ENCODE measurements at places on chromosomes 7 and 10. TPM values are rescaled to one million over a fixed set of nuclear protein-coding genes. Genes with fewer than 3 reads are reported as not detected.

GRCh38 chr7:77991656-77992055 lies 193.1 kb downstream of the PHTF2 start:
- no peak overlapping the region for H3K4me3 ChIP-seq
- no peak for DNase-seq
- peaks cover 5% of the 10 kb centered on the region for H3K36me3 ChIP-seq
- H3K27me3 ChIP-seq, result peaks cover 32% of the 10 kb centered on the region

GRCh38 chr7:158343936-158344455 lies 243.6 kb downstream of the PTPRN2 start:
- no peaks in the 10 kb centered on the region for H3K4me1 ChIP-seq
- no peak overlapping the region for H3K4me3 ChIP-seq
- no peaks in the 10 kb centered on the region for H3K36me3 ChIP-seq
- H3K27ac ChIP-seq, result no peak overlapping the region

GRCh38 chr7:77367976-77368375 lies 48.2 kb downstream of the GSAP start:
- no peak overlapping the region for H3K4me3 ChIP-seq
- H3K36me3 ChIP-seq, result peaks cover 16% of the 10 kb centered on the region
- H3K4me1 ChIP-seq, result peaks cover 9% of the 10 kb centered on the region
- no peak overlapping the region for H3K27ac ChIP-seq
- DNase-seq, result no peak

DNA sequence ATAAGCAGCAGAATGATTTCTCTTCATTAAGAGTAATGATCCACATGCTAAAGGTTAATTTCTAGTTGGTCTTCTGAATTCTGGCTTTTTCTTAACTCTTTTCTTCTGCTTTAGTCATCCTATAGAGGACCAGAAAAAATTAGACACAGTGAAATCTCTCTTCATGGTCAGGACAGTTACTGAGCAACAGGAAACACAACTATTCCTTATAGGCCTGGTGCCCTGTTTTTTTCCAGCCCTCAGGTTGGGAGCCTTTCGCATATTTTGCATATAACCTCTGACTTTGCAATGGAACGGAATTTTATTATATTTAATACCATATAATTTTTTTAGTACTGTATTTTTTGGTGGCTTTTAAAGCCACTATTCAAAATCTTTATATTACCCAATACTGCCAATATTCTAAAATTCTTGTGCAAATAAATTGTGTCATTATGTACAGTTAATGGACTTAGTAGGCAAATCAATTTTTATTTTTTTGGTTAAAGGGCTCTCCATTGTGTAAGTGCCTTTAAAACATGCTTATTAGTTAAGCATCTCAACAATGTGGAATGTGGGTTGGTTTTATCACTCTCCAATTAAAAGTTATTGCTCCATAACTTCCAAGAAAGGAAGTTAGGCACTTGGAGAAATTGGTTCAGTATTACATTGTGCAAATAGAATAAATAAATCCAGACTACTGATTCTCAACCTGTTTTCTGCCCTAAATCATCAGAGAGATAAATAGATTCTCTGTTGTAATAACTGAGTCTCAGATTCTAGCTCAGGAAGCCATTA lies 22.5 kb downstream of the ARL4A start:
- H3K27ac ChIP-seq, result no peak overlapping the region
- H3K4me1 ChIP-seq, result peaks cover 3% of the 10 kb centered on the region
- H3K27me3 ChIP-seq, result no peaks in the 10 kb centered on the region
- H3K36me3 ChIP-seq, result no peaks in the 10 kb centered on the region

DNA sequence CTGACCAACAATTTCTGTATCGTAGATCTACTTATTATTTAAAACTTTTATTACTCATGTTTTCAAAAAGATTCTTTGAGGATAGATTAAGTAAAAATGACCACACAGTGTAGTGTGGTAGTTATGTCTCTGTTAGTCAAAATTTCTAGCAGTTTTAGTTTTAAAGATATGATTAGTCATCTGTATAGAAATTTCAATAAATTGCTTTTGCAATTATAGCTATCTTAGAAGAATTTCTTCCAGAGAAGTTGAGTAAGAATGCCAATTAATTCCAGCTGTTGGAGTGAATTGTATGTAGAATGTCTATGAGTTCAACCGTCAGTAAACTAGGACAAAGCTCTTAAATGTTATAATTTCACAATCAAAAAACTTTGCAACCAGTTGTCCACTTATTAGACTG lies 229.7 kb downstream of the CDK14 start:
- H3K27ac ChIP-seq, result no peak overlapping the region
- H3K4me1 ChIP-seq, result no peaks in the 10 kb centered on the region
- no peak overlapping the region for H3K4me3 ChIP-seq
- DNase-seq, result no peak
- H3K36me3 ChIP-seq, result no peaks in the 10 kb centered on the region

- peaks cover 6% of the 10 kb centered on the region for H3K4me1 ChIP-seq
- peaks cover 11% of the 10 kb centered on the region for H3K27me3 ChIP-seq
- no peak for DNase-seq
These were observed 5.4 kb upstream of the STK17A start for GRCh38 chr7:43577485-43577951.

GRCh38 chr10:70681731-70682005 lies 9.4 kb downstream of the ADAMTS14 start:
- H3K4me1 ChIP-seq, result peaks cover 6% of the 10 kb centered on the region
- H3K27me3 ChIP-seq, result peaks cover 5% of the 10 kb centered on the region
- H3K36me3 ChIP-seq, result no peaks in the 10 kb centered on the region
- no peak overlapping the region for H3K4me3 ChIP-seq
- no peak overlapping the region for H3K27ac ChIP-seq

Gene CFAP58
- not detected for total RNA-seq

- DNase-seq, result no peak
- H3K27ac ChIP-seq, result no peak overlapping the region
- H3K4me3 ChIP-seq, result no peak overlapping the region
- H3K4me1 ChIP-seq, result no peaks in the 10 kb centered on the region
- no peaks in the 10 kb centered on the region for H3K27me3 ChIP-seq
- H3K36me3 ChIP-seq, result no peaks in the 10 kb centered on the region
These were observed 111.9 kb upstream of the IGFBP3 start for GRCh38 chr7:46032942-46033341.

DNA sequence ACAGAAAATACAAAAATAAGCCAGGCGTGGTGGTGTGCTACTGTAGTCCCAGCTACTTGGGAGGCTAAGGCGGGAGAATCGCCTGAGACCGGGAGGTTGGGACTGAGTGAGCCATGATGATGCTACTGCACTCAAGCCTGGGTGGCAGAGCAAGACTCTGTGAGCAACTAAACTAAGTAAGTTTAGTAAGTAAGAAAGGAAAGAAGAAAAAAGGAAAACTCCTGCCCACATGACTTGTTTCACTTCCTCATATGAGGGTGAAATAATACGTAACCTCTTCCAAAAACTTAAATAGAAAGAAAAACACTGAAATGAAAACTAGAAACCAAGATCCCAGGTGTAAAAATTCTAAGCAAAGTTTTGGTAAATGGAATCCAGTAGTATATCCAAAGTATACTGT lies 79.6 kb downstream of the LARP4B start:
- peak overlapping the region; percentile 81 for H3K27ac ChIP-seq
- H3K36me3 ChIP-seq, result peaks cover 12% of the 10 kb centered on the region
- no peak overlapping the region for H3K4me3 ChIP-seq
- peaks cover 36% of the 10 kb centered on the region for H3K4me1 ChIP-seq
- DNase-seq, result no peak
- H3K27me3 ChIP-seq, result no peaks in the 10 kb centered on the region

DNA sequence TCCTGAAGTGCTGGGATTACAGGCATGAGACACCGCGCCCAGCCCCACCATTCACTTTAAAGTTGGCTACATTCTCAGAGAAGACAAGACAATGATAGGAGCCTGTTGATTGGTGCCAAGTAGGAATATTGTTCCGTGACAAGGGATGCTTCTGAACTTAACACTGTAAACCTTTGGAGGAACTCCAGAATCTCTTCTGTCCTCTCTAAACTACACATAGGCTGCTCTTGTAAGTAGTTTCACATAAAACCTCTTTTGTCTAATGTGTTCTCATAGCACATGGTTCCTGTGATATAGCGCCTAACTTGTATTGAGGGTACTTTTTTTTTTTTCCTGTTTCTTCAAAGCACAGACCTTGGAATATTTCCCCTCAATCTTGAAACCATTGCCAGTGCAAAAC lies 3.6 kb upstream of the COPG2 start:
- no peak for DNase-seq
- no peak overlapping the region for H3K4me3 ChIP-seq
- H3K4me1 ChIP-seq, result peaks cover 17% of the 10 kb centered on the region
- H3K27ac ChIP-seq, result no peak overlapping the region
- H3K27me3 ChIP-seq, result peaks cover 5% of the 10 kb centered on the region
- H3K36me3 ChIP-seq, result no peaks in the 10 kb centered on the region

Gene EN2
- total RNA-seq, result not detected

DNA sequence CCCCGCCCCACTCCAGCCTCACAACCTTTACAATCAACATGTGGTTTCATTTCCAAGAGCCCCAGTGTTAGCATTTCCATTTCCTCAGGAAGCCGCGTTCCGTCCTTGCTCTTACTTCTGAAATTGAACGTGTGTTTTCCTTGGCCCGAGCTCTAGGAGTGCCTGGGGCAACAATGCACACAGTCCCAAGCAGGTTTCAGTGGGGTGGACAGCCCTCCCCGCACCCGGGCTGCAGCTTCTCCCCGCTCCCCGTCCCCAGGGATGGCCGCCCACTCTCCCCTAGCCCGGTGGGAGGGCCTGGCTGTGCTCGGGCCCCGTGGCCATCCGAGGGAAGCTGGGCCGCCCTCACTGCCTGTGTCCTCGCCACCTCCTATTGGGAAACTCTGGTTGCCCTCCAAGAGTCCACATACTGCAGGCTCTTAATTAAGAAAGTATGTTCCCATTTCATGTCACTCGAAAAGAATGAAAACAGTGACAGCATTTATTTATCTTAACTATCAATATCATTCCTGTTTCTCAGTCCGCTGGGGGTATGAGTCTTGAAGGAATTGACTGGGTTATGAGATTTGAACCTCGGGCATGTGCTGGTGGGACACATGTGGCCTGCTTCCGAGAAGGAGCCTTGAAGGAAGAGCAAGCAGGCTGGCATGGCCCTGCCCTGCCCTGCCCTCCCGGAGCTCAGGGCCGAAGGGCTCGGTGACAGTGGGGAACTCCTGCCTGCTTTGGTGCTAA lies 163.8 kb downstream of the GRK5 start:
- peaks cover 13% of the 10 kb centered on the region for H3K4me1 ChIP-seq
- peaks cover 5% of the 10 kb centered on the region for H3K36me3 ChIP-seq
- H3K27ac ChIP-seq, result peak overlapping the region; percentile 67
- no peaks in the 10 kb centered on the region for H3K27me3 ChIP-seq
- no peak overlapping the region for H3K4me3 ChIP-seq
- no peak for DNase-seq

Gene TNS3
- 2.3 TPM for total RNA-seq

GRCh38 chr7:151246102-151246850 lies 2.2 kb downstream of the SMARCD3 start:
- peaks cover 11% of the 10 kb centered on the region for H3K36me3 ChIP-seq
- peak overlapping the region; percentile 66 for H3K4me3 ChIP-seq
- H3K27ac ChIP-seq, result peak overlapping the region; percentile 41
- H3K27me3 ChIP-seq, result peaks cover 37% of the 10 kb centered on the region
- H3K4me1 ChIP-seq, result peaks cover 47% of the 10 kb centered on the region

Gene HOXA5
- not detected for total RNA-seq

Gene TLX1
- not detected for total RNA-seq

Gene IFIT1B
- total RNA-seq, result not detected

Gene OPN4
- total RNA-seq, result not detected

Gene DDX50
- 40.8 TPM for total RNA-seq

Gene GDF2
- not detected for total RNA-seq

- peaks cover 36% of the 10 kb centered on the region for H3K4me1 ChIP-seq
- peak overlapping the region; percentile 85 for H3K4me3 ChIP-seq
- DNase-seq, result peak; percentile 7
- peak overlapping the region; percentile 63 for H3K27ac ChIP-seq
These were observed 3.6 kb upstream of the HOXA11 start for GRCh38 chr7:27188386-27189294.

Gene POLL
- total RNA-seq, result 30.9 TPM

DNA sequence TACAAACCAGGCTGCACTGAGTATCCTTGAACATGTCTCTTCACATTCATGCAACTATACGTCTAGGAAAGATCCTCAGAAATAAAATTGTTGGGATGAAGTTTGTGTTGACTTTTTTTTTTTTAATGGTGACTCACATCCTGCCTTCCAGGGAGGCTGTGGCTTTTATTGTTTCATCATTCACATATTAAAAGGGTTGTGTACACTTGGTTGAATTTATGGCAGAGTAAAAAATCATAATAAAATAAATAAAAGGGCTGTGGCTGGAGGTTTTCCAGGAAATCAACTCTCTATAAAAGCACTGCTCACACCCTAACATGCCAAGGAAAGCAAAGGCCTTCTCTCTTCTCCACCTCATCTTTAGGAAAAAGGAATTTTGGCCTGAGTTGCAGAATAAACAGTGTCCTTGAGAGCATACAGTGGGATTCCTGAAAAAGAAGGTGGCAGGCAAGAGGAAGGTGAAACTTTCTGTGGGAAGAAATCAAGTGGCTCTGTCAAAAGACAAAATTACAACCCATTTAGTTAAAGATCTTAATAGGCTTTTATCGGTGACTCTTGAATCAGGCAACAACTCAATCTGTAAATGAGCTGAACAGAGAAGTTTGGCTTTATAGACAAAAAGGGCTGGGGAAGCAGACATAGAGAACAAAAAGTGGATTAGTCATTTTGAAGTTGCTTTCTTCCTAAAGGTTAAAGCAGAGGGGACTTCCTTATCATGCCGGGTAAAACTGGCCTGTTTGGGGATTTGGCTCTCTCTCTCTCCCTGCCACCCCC lies 41.6 kb upstream of the FHIP2A start:
- DNase-seq, result no peak
- H3K4me1 ChIP-seq, result peaks cover 15% of the 10 kb centered on the region
- no peak overlapping the region for H3K27ac ChIP-seq
- peaks cover 6% of the 10 kb centered on the region for H3K36me3 ChIP-seq
- peaks cover 13% of the 10 kb centered on the region for H3K27me3 ChIP-seq

Gene PAX4
- not detected for total RNA-seq

Gene STEAP1
- total RNA-seq, result not detected

DNA sequence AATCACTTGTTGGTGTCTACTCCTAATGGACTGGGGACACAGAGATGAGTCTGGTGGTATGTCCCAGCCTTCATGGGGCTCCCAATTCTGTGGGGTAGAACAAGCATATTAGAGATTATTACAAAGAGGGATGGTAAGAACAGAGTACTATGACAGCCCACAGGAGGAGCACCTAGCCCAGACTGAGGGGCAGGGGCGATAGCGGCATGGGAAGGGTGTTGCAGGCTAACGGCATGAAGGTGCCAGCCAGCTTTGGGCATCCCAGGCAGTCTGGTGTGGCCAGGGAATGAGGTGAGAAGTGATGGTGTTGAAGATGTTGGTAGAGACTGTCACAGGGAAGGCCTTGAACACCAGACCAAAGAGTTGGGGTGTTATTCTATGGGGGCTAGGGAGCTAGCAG lies 280.0 kb downstream of the RPS24 start:
- H3K27ac ChIP-seq, result peak overlapping the region; percentile 4
- no peaks in the 10 kb centered on the region for H3K27me3 ChIP-seq
- DNase-seq, result no peak
- peaks cover 5% of the 10 kb centered on the region for H3K4me1 ChIP-seq

Data from T-helper 17 cell (primary cell).